ENCODE measurements at places on chromosomes 3 and 15. TPM values are rescaled to one million over a fixed set of nuclear protein-coding genes. Genes with fewer than 3 reads are reported as not detected.

GRCh38 chr3:72258361-72259141 is 473.6 kb upstream of the PROK2 start:
- no peak for DNase-seq

GRCh38 chr3:113136071-113136470 is 75.3 kb upstream of the BOC start:
- DNase-seq = peak; percentile 27

DNA sequence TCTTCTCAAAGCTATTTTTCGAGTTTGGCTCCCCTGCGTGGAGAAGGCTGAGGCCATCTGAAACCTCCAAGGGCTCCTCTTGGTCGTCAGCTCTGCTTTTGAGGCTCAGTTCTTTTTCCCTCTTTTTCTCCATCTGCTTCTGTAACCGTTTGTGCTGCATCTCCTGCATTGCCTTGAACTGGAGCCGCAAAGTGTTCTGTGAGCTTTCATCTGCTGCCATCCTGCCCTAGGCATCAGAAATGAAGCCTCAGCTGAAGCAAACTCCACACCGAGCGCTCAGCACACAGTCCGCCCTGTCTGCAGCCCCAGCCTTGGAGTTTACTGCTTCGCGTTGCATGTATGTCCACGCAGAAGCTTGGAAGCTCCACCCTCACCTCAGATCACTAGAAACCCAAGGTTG is 14.9 kb downstream of the CCDC13 start:
- DNase-seq = no peak

GRCh38 chr3:177735431-177735830 is 538.1 kb upstream of the TBL1XR1 start:
- no peak for DNase-seq

- DNase-seq = no peak
Observed at GRCh38 chr3:144129536-144130214, 158.1 kb downstream of the DIPK2A start.

DNA sequence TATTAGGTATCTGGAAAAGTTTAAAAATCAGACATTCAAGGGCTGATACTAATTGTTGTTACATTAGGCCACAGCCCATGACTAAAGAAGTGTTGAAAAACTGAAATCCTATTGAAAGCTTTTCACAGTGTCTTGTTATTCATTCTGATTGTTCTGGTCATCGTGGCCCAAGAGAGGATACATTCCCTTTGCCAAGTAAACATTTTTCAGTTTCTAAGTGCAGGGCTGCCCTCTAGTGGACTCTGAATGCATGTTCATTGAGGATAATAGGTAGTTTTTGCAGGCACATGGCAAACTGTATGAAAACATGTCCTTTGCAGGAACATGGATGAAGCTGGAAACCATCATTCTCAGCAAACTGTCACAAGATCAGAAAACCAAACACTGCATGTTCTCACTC is 181.1 kb downstream of the MYRIP start:
- peak; percentile 3 for DNase-seq

DNA sequence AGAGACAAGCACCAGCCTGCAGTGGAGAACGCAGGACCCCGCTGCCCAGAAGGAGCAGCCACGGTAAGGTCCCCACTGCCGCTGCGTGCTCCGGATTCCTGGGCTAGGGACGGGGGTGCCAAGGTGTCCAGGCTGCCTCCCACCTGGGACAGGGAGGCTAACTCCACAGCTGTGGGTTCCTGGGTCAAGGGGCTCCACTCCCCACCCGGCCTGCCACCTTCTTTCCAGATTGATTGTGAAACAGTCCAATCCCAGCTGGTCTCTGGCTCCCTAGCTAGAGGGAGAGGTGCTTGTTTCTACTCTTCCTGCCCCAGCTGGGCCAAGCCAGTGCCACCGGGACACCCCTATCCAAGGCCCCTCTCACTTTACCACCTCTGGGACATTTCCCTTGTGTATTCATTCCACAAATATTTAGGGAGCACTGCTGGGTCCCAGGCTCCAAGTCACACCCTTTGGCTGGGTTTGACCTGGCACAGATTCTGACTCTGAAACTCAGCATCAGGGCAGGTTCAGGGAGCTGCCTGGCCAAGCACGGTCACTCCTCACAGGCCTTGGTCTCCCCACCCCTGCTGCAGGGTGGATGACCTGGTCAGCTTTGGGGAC is 1.9 kb downstream of the PAK6 start:
- no peak for DNase-seq

DNA sequence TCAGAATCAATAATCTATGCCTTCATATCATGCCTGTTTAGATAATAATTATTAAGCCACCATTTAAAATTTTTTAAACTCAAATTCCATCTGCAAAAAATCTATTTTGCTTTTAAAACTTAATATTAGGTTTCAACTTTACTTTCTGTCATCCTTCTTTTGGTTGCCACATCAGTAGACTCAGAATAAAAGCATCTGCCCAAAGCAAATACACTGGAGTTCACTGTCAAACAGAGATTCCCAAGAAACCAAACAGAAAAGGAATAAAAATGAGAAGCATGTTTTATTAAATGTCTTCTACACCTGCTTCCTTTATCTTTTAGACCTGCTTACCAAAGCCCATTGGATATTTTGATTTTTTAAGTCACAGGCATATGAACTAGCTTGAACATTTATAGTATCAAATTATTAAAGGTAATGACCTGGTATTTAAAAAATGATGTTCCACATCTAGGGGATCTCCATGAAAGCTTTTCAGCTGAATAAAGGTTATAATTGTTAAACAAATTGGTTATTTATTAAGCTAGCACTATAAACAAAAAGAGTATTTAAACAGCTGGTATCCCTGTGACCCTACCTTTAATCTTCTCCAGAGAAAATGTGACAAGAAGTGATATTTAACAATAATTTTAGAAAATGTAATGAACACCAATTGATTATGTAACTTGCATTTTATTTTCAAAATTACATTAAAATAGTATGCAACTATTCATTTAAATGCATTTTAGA is 62.5 kb downstream of the ALCAM start:
- peak; percentile 25 for DNase-seq

The ADAMTSL3 gene
- total RNA-seq = under 0.01 TPM

GRCh38 chr15:94417501-94418293 is 186.3 kb downstream of the MCTP2 start:
- DNase-seq = no peak

- DNase-seq = no peak
Observed at GRCh38 chr3:62982795-62983455, 107.7 kb upstream of the CADPS start.

The NTRK3 gene
- total RNA-seq = under 0.01 TPM

The SSUH2 gene
- total RNA-seq = under 0.01 TPM

DNA sequence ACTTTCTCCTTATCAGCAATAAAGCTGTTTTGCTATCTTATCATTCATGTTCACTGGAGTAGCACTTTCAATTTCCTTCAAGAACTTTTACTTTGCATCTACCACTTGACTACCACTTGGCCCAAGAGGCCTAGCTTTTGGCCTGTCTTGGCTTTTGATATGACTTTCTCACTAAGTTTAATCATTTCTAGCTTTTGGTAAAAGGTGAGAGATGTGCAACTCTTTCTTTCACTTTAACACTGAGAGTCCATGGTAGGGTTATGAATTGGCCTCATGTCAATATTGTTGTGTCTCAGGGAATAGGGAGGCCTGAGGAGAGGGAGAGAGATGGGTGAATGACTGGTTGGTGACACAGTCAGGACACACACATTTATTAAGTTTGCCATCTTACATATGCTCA is 31.0 kb upstream of the FAM3D start:
- DNase-seq = no peak

All from IMR-90 (cell line).